NCI-H1930 (cell line): ENCODE measurements at places on chromosomes 7 and 10.

- no peak for DNase-seq
Measured at GRCh38 chr7:27804139-27804538, 64.2 kb downstream of the TAX1BP1 start.

- DNase-seq, result no peak
Measured at GRCh38 chr10:109504401-109504800, 418.9 kb downstream of the XPNPEP1 start.

GRCh38 chr7:32586291-32587221 is 91.3 kb downstream of the AVL9 start:
- no peak for DNase-seq

DNA sequence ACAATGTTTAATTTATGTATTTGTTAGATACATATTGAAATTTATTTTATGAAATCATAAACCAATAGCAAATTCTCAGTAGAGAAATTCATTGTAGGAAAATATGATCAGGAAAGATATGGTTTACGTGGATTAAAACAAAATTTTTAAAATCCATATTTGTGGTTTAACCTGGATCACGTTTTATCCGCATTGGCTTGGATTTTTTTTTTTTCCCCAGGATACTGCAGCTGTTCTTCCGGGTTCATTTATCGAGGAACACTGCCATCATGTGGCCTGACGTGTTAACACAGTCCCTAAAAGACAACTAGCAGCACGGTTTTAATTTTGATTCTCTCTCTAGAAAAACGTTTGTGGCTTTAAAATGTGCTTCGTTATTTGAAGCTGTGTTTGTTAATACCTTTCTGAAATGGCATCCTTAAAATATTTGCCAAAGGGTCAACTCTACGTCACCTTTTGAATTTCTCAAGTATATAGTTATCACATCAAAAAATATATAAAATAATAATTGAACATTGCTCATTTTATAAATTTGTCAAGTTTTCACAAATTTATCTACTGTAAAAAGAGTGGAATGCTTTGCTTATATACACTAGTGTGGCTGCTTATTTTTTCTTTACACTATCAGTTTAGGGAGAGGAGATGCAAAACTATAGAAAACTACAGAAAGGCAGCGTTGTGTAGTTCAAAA is 8.7 kb upstream of the ASB4 start:
- peak; percentile 90 for DNase-seq

DNA sequence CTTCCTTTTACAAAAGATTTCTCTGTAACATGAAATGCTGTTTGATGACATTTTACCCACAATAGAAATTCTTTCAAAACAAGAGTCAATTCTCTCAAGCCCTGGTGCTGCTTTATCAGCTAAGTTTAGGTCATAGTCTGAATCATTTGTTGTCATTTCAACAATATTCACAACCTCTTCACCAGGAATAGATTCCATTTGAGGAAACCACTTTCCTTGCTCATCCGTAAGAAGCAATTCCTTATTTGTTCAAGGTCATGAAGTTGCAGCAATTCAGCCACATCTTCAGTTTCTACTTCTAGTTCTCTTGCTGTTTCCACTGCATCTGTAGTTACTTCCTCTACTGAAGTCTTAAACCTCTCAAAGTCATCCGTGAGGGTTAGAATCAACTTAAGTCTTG is 315.3 kb downstream of the TYW1 start:
- no peak for DNase-seq

GRCh38 chr7:28018856-28019465 is 161.6 kb downstream of the JAZF1 start:
- DNase-seq, result no peak
